ENCODE measurements at places on chromosomes 12 and 14.
A peak's percentile ranks its signal among the peaks of the same experiment; 100 is the strongest.

DNA sequence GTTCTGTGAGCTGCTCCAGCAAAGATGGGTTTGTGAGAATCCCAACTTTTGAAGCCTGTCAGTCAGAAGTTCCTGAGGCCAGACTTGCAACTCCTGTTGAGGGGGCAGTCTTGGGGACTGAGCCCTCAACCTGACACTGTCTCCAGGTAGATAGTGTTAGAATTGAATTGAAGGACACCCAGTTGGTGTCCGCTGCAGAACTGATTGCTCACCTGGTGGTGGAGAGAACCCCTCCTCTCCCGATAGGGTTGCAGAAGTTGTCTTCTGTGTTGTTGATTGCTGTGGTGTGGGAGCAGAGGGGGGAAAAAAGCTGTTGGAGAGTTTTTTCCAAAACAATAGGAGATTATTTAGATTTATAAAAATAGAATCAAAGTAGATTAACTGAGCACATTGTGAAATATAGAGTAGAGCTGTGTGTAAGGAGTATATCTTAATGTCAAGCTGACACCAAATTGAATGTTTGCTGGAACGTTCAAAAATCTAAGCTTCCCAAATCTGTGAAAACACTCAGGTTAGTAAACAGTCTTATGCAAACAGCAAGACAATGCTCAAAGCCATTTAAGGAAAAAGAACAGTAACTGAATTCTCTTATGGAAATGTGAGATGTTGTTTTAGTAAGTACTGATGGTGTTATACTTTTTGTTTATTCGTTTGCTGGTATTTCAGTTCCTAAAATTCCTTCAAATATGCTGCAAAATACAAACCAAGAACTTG is 18.6 kb downstream of the HIF1A start:
- no peak for DNase-seq

DNA sequence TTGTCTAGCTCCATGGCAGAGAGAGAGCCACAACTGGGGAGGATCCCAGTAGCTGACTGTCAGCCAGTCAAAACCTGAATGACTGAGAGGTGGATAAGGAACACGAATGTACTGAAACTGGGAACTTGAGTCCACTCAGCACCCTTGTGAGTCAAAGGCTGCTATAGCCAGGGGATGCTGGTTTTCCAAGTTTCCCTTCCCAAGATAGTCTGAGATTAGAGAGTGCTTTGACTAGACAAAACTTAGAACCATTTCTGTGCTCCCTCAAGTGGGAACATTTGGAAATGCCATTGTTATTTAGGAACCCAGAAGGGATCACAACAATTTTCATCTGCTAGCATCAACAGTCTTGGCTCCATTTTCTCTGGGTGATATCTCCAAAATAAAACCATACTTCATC is 4.0 kb downstream of the PRKAG1 start:
- DNase-seq, result no peak

GRCh38 chr14:54133896-54134295 is 177.3 kb upstream of the BMP4 start:
- no peak for DNase-seq

GRCh38 chr12:62679608-62680007 is 213.0 kb downstream of the MON2 start:
- no peak for DNase-seq

DNA sequence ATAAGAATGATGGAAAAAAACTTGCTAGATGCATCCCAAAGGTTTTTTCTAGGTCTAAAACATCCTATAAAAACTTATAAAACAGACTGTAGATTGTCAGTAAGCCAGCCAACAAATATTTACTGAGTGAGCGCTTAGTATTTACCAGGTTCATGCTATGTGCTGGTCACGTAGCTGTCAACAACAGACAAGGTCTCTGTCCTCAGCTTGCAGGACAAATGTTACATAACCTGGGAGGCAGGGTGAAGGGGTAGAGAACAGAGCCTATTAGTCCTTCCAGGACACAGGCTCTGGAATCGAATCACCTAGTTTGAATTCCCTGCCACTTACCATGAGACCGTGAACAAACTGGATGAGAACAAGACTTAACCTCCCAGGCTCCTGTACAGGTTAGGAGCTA is 6.4 kb downstream of the NFYB start:
- DNase-seq, result no peak

GRCh38 chr12:124746649-124747425 is 116.8 kb downstream of the SCARB1 start:
- no peak for DNase-seq

DNA sequence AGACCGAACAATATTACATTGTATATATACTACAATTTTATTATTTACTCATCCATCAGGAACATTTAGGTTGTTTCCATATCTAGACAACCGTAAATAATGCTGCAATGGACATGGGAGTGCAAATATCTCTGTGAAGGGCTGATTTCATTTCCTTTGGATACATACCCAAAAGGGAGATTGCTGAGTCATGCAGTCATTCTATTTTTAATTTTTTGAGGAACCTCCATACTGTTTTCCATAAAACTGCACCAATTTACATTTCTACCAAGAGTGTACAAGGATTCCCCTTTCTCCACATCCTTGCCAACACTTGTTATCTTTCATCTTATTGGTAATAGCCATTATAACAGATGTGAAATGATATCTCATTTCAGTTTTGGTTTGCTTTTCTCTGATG is 84.7 kb downstream of the SLC41A2 start:
- DNase-seq, result no peak

DNA sequence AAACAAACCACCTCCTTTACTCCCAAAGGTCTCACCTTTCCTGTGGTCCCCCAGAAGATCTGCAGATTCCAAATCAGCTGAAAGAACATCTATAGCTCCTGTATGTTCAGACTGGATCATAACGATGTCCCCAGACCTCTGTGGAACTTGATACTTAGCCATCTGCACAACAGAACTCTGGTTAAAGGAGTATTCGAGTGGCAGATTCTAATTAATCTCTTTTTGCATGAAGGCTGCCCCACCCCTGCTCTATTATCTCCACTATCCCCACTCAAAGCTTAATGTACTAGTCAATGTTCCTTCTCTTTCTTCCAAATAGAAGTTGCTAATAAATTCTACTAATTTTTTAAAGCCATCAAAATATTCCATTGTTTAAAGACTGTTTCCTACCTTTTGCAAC is 22.8 kb downstream of the GSTZ1 start:
- DNase-seq, result no peak

DNA sequence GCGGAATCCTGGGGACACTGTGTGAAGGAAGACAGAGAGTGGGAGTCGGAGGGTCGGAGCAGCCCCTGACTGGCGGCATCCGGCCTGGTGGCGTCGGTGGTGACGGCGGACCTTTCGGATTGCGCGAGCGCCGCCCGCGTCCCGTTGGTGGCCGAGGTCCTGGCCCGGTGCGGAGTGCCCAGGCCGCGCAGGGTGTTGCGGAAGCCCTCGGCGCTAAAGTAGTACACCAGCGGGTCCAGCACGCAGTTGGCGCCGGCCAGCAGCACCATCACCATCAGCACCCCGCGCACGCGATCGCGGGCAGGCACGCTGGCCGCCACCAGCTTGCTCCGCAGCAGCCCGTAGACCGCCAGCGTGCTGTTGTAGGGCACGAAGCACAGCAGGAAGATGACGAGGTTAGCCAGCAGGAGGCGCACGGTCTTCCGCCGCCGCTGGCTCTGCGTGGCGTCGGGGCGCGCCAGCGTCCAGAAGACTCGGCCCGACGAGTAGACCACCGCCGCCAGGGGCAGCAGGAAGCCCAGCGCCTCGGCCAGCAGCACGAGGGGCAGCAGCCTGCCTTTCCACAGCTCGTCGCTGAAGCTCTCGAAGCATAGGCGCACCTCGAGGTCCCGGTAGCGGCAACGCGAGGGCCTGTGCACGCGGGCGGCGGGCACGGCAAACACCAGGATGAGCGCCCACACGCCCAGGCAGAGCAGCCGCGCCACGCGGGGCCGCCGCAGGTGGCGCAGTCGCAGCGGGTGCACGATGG is 13.1 kb upstream of the CHD4 start:
- DNase-seq, result no peak

DNA sequence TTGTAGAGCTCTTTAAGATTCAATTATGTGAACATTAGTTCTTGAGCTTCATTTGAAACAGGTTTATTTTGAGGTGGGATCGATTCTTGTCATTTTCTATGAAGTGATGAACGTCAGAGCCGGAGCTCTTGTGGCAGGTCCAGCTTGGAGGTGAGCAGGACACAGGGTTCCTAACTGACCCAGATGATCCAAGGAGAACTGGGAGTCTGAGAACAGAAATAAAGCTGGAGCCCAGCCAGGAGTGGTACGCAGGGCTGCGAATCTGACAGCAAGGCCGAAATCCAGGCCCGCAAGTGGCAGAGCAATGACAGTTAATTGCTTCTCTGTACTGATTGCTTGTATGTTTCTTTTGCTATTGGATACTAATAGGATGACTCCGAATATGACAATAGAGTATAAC is 46.5 kb downstream of the EML1 start:
- no peak for DNase-seq

DNA sequence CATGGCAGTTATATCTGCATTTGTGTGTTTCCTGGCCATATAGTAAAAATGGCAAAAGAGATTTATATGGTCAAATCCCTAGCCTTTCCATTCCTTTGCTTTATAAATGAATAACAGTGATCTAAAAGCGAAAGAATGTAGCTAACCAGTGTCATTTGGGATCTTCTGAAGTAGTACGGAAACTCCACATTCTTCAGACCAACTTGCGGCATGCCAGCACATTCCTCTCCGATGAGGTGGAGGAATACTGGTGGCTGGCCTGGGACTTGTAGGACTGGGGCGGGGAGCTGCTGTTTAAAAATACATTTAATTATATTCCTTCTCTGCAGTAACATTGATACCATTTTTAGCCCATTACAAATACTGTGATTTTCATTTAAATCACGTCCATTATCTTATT is 85.3 kb downstream of the SAMD4A start:
- peak; percentile 39 for DNase-seq

- no peak for DNase-seq
These were observed 97.9 kb upstream of the NUDT4 start for GRCh38 chr12:93279565-93280412.
